ENCODE measurements at places on chromosomes 1 and 21.

- peak; percentile 71 for DNase-seq
Measured at GRCh38 chr21:45303091-45303615, 15.5 kb upstream of the POFUT2 start.

DNA sequence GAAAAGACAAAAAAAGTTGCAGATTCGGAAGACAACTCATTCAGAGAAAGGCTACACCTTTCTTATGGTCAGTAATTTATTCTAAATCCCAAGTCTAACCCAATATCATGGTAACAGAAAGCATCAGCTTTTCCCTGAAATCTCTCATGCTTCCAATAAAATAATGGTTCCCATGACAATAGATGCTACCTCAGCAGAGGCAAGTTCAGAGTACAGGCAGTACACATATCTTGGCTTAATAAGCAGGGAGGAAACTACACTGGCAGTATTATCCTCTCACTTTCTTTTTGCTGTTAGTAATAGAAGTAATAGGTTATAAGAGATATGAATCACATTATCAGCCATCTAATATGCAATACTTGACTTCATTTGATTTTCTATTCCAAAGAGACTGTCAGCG lies 137.1 kb downstream of the DPYD start:
- no peak for DNase-seq

DNA sequence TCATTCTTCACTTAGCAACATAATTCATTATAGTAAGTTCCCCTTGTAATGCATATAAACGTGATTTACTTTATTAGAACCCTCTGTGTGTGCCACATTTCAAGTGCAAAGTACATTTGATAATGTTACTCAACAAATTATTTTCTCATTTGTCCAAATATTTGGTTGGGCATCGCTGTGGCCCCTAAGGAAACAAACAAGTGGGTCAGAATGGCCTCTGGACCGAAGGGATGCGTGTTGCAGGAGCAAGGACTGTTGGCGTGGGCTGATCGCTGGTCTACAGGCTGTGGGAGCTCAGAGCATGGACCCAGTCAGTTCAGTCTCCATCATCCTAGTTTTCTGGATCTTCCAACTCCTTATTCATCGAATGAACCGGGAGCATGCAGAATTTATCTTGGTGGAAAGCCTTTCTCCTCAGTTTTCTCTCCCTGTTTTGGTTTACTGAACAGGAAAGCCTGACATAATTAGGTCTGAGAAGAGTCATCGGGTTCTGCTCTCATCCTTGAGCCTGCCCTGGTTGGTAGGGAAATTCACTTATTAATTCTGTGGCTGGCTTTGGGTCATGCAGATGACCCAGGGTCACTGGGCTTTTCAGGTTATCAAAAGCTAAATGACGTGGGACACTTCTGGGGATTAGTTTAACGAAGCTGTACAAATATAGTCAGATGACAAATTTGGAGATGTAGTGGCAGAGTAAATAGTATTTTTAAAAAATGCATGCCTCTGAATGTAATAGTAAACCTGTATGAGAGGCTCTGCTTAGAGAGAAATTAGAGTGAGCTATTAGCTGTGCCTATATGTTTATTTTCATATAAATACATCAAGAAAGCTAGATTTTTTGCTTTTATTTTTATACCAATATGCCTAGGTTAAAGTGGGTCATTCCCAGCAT lies 200.2 kb downstream of the SDCCAG8 start:
- no peak for DNase-seq

DNA sequence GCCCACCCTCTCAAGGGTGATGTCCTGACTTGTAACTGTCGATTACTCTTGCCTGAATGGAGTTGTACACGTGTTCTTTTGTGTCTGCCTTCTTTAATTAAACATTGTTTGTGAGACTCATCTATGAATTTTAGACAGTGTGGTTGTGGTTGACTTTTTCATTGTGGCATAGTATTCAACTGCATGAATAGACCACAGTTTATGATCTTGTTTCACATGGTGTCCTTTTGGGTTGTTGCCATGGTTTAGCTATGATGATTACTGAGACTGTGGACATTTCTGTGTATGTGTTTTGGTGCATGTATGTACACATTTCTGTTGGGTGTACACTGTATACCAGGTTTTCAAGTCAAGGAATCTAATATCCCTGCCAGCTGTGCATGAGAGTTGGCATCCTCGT lies 30.1 kb downstream of the PRMT2 start:
- DNase-seq: no peak

DNA sequence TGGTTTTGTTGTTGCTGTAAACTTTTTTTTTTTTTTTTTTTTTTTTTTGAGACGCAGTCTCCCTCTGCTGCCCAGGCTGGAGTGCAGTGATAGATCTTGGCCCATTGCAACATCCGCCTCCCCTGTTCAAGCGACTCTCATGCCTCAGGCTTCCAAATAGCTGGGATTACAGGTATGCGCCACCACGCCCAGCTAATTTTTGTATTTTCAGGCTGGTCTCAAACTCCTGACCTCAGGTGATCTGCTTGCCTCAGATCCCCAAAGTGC lies 78.9 kb upstream of the SLC45A1 start:
- DNase-seq: no peak

DNA sequence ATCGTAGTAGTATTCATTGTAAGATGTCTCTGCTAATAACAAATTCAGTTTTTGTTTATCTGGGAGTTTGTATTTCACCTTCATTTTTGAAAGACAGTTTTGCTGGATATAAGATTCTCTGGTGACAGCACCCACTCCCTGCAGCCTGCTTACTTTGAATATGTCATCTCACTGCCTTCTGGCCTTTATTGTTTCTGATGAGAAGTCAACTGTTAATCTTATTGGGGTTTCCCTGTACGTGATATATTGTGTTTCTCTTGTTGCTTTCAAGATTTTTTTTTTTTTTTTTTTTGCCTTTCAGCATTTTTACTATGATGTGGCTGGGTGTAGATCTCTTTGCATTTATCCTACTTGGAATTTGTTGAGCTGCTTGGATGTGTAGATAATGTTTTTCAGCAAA lies 29.3 kb downstream of the MTF2 start:
- no peak for DNase-seq

DNA sequence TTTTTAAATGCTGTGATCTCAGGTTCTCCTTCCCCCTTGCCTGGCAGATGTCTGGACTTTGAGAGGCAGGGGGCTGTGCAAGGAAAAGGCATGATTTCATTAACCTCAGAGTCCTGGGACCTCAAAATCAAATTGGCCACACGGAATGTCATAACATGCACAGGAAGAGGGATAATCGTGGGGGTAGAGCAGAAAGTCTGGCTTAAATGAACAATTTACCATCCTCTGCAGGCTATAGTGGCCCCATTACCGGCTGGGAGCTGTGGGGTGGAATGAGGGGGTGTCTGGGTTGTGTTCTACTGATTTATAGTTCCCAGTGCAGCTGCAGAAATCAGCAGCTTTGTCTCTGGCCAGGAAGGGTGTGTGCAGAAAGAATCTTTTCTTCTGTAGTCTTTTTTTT lies 10.8 kb downstream of the OPRD1 start:
- no peak for DNase-seq
